Right atrium auricular region (tissue), 2 donors: ENCODE measurements at places on chromosomes 6 and 20. TPM values are rescaled to one million over a fixed set of nuclear protein-coding genes. Genes with fewer than 3 reads are reported as not detected.
A peak's percentile ranks its signal among the peaks of the same experiment; 100 is the strongest.

DNA sequence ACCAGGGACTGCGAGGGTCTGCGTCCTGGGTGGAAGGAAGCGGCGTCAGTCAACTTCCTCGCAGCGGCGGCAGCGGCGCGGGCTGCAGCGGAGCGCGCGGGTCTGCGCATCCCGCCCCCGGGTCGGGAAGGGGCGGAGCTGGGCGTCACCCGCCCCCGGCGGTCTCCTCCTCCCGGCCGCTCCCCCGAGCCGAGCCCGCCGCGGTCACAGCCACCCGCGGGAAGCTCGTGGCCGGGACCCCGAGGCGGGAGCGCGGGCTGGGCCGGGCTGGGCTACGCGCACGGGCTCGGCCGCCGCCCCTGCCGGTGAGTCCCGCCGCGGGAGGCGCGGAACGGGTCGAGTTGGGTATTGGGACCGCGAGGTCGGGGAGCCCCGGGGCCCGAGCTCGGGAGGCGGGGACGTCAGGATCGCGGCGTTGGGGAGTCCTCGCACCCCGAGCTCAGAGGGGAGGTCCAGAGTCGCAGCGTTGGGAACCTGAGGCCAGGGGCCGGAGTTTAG lies at the start of gene PAQR8:
Gene PAQR8 (plus strand): TSS at position 207 of the 498 bp plus-strand sequence. CDS start 41,063 bp downstream, outside the sequence.
- DNase-seq = no peak

GRCh38 chr20:37523012-37523391 lies 2.0 kb downstream of the NNAT start:
- DNase-seq = no peak

- no peak for DNase-seq
Observed at GRCh38 chr20:39253051-39253755, 291.1 kb downstream of the DHX35 start.

DNA sequence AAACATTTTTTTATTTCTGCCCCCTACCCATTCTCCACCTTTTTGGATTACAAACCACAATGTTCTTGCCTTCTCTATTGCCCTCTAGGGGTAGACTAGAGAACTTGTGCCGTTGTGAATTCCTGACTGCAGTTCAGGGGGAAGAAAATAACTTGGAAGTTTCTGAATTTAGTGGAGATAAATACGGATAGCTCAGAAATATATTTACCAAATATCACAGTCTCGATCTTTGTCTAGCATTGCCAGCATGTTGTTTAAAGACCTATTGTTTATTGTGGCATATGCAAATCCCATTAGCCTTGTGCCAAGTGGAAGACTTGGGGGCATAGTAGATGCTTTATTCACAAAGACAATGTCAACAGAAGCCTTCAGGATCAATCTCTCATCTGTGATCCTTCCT lies 154.1 kb upstream of the MMS22L start:
- DNase-seq = no peak

- no peak for DNase-seq
Observed at GRCh38 chr6:82331031-82331773, 32.4 kb upstream of the TPBG start.

- DNase-seq = no peak
Observed at GRCh38 chr6:17600527-17601385, 654 bp downstream of the FAM8A1 start.

Gene GTPBP2
- 20.7 TPM for total RNA-seq

DNA sequence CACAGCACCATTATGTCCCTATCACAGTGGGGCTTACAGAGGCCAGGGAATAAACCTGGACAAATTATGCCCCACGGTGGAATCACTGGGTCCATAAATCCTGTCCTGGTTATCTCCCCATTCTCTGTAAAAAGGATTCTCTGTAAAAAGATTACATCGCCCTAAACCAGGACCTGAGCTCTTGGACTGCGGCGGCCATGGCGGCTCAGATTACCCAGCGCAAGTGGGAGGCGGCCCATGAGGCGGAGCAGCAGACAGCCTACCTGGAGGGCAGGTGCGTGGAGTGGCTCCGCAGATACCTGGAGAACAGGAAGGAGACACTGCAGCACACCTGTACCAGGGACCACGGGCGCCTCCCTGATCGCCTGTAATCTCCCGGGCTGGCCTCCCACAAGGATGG lies 8.4 kb upstream of the HLA-A start:
- DNase-seq = no peak

DNA sequence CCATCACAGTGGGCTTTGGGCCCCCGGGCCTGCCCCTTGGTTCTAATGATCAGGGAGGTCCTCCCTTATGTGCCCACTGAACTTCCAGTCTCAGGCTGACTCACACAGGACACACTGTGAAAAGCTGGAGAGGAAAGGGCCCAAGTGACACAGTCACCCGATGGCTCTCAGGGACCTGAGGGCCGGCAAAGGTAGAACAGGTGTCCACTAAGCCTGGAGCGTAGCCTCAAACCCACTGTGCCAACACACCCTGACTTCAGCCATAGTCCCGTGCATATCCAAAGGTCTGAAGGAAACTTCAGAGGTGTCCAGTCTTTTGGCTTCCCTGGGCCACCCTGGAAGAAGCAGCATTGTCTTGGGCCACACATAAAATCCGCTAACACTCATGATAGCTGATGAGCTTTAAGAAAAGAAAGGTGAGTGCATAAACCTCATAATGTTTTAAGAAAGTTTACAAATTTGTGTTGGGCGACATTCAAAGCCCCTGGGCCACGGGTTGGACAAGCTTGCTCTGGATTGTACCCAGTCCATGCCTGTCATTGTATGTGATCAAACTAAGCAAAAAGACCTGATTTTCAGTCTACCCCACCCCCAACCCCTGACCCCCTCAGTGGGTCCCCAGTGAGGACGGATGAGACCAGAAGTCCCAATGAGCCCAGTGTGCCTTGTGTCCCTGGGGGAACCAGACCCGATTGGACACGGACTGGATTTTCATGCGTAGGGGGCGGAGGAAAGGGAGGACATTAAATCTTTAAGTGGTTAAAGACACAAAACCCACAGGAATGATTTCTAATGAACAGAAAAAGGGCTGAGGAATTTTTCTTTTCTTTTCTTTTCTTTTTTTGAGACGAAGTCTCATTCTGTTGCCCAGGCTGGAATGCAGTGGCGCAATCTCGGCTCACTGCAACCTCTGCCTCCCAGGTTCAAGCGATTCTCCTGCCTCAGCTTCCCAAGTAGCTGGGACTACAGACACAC lies 6.1 kb downstream of the RAMACL start:
- DNase-seq = no peak

Gene EPB41L1
- 18.1 TPM for total RNA-seq

- no peak for DNase-seq
Observed at GRCh38 chr6:137804637-137805036, 62.4 kb upstream of the TNFAIP3 start.

- DNase-seq = no peak
Observed at GRCh38 chr6:15218401-15218800, 27.5 kb upstream of the JARID2 start.

Gene DDO
- 13.7 TPM for total RNA-seq

GRCh38 chr6:120248451-120248850 lies 898.9 kb upstream of the MAN1A1 start:
- DNase-seq = no peak

- DNase-seq = no peak
Observed at GRCh38 chr6:155062866-155063341, 67.8 kb downstream of the TIAM2 start.

DNA sequence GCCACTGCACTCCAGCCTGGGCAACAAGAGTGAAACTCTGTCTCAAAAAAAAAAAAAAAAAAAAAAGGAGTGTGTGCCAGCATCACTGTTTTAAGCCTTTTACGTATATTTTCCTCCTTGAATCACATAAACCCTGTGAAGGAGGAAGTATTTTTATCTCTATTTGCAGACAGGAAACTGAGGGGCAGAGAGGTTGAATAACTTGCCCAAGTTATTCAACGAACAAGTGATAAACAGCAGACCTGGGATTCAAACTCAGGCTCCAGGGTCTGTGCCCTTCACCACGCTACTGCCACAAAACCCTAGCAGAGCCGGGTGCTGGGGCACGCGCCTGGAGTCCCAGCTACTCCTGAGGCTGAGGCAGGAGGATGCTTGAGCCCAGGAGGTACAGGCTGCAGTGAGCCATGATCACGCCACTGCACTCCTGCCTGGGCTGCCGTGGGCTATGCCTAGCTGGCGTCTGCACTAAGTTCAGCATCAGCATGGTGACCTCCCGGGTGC lies 9.4 kb upstream of the AVP start:
- no peak for DNase-seq

GRCh38 chr6:157434349-157435033 lies 53.5 kb downstream of the ZDHHC14 start:
- peak; percentile 75 for DNase-seq

DNA sequence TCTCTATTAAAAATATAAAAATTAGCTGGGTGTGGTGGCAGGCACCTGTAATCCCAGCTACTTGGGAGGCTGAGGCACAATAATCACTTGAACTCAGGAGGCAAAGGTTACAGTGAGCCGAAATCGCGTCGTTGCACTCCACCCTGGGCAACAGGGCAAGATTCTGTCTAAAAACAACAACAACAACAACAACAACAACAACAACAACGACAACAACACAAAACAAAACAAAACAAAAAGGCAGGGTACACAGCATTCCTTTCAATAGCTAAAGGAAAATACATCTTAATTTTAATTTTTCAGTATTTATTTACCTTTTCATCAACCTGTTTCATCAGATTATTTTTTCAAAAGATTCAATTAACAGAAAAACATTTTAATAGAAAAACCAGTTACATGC lies 28.4 kb downstream of the SRPK1 start:
- DNase-seq = no peak

DNA sequence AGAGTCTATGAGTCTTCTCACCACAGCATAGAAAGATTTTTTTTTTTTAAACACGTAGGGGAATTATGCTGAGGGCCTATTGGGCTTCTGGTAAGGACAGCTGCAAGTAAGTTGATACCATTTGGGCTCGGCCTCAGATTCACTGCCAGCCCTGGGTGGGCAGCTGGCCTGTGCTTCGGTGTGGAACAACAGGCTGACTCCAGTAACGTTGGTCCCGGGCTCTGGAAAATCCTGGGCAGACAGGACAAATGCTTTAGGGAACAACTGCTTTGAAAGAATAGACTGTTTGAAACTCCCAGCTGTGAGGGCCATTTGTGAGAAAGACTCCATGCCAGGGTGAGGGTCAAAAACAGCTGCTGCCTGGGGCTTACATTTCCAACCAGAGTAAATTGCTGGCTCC lies 366.5 kb downstream of the QKI start:
- no peak for DNase-seq

Gene COL19A1
- total RNA-seq = 3.9 TPM
